RWPE2 (cell line): ENCODE measurements at places on chromosomes 7 and 10.

- no peaks in the 10 kb centered on the region for H3K36me3 ChIP-seq
- no peak for DNase-seq
- no peak overlapping the region for H3K4me3 ChIP-seq
- H3K27ac ChIP-seq, result no peak overlapping the region
- H3K4me1 ChIP-seq, result no peaks in the 10 kb centered on the region
- no peaks in the 10 kb centered on the region for H3K27me3 ChIP-seq
These were observed 33.2 kb upstream of the PPP1R9A start for GRCh38 chr7:94874036-94874785.

DNA sequence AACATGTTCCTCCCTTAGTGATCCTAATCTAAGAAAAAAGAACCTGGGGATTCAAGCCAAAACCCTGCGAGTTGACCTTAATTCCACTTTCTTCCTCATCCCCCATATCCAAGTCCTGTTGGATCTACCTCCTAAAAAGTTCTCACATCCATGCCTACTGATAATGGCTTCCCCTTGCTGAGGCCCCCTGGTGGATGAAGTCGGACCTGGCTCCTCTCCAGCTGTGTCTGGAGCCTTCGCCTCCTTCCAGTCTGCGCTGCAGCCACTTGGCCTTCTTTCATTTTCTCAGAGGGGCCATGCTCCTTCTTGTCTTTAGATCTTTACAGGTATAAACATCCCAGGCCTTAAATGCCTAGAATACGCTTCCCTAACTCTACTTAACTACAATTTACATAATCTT is 8.1 kb downstream of the PDE1C start:
- no peak overlapping the region for H3K4me3 ChIP-seq
- H3K4me1 ChIP-seq, result no peaks in the 10 kb centered on the region
- DNase-seq, result no peak
- H3K27me3 ChIP-seq, result no peaks in the 10 kb centered on the region

DNA sequence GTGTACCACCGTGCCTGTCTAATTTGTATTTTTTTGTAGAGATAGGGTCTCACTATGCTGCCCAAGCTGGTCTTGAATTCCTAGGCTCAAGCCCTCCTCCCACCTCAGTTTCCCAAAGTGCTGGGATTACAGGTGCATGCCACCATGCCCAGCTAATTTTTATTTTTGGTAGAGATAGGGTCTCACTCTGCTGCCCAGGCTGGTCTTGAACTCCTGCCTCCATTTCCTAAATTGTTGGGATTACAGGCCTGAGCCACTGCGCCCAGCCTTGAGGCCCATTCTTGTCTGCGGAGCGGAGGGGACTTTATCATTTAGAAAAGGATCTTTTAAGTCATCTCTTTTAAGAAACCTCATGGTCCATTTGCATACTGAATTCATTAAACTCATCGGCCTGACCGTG is 221.4 kb upstream of the SH2B2 start:
- H3K27ac ChIP-seq, result peak overlapping the region; percentile 87
- H3K4me3 ChIP-seq, result no peak overlapping the region
- H3K36me3 ChIP-seq, result no peaks in the 10 kb centered on the region
- DNase-seq, result no peak
- peaks cover 22% of the 10 kb centered on the region for H3K4me1 ChIP-seq
- H3K27me3 ChIP-seq, result no peaks in the 10 kb centered on the region

GRCh38 chr10:33423154-33423529 is 88.7 kb upstream of the NRP1 start:
- H3K27ac ChIP-seq, result no peak overlapping the region
- H3K4me3 ChIP-seq, result no peak overlapping the region
- DNase-seq, result no peak
- H3K36me3 ChIP-seq, result no peaks in the 10 kb centered on the region
- H3K4me1 ChIP-seq, result no peaks in the 10 kb centered on the region

GRCh38 chr10:49187950-49188761 is at the start of gene TMEM273:
Gene TMEM273 (minus strand): TSS chr10:49188391. CDS start chr10:49188336, 55 bp downstream.
- H3K4me1 ChIP-seq, result no peaks in the 10 kb centered on the region
- H3K4me3 ChIP-seq, result no peak within 1 kb of the TSS
- no peaks in the 10 kb centered on the region for H3K36me3 ChIP-seq
- H3K27me3 ChIP-seq, result peaks cover 6% of the 10 kb centered on the region
- no peak for DNase-seq
- H3K27ac ChIP-seq, result no peak within 1 kb of the TSS

DNA sequence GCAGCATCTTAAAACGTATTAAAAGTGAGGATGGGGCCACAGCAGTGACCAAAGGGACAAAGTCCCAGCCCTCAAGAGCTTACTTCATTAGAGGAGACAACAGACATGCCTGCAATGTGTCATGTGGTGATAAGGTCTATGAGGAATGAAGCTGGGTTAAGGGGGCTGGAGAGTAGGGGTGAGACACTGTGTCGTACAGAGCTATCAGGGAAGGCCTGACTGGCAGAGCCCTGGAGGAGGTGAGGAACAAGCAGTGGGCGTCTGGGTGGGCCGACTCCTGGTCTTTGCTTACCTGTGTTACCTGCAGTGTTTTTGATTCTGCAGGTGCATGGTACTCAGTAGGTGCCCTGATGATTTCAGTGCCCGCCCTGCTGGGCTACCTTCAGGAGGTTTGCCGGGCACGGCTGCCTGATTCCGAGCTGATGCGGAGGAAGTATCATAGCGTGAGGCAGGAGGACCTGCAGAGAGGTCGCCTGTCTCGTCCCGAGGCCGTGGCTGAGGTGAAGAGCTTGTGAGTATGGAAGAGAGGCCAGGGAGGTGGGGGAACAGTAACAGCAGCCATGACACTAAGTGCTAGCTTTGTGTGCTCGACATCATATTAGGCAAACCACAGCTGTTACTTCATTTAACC is 7.6 kb downstream of the ZFYVE27 start:
- H3K36me3 ChIP-seq, result peaks cover 90% of the 10 kb centered on the region
- no peak overlapping the region for H3K27ac ChIP-seq
- H3K27me3 ChIP-seq, result no peaks in the 10 kb centered on the region
- no peaks in the 10 kb centered on the region for H3K4me1 ChIP-seq
- no peak overlapping the region for H3K4me3 ChIP-seq

DNA sequence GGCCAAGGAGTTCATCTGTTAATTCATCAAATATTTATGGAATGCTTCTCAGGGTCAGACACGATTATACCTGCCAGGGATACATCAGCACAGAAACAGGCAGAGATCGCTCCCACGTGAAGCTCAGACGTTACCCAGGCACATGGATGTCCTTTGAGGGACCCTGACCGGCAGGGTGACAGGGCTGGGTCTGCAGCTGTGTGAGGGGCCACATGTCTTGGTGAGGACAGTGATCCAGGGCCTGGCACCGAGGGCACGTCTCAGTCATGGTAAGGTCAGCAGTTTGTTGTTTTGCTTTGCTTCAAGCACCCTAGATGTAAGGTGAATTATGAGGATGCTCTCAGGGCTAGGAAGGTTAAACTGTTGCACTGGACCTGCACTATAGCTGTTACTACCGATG is 227.9 kb downstream of the WDR37 start:
- no peak overlapping the region for H3K27ac ChIP-seq
- H3K27me3 ChIP-seq, result no peaks in the 10 kb centered on the region
- H3K36me3 ChIP-seq, result no peaks in the 10 kb centered on the region
- no peak overlapping the region for H3K4me3 ChIP-seq
- H3K4me1 ChIP-seq, result peaks cover 2% of the 10 kb centered on the region
- DNase-seq, result no peak

DNA sequence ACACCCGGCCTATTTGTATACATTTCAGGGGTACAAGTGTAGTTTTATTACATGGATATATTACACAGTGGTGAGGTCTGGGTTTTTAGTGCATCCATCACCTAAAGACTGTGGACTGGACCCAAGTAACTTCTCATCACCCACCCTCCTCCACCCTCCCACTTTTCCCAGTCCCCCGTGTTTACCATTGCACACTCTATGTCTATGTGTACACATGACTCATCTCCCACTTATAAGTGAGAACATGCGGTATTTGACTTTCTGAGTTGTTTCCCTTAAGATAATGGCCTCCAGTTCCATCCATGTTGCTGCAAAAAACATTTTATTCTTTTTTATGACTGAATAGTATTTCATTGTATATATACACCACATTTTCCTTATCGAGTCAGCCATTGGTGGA is 98.9 kb upstream of the WAC start:
- H3K27ac ChIP-seq, result no peak overlapping the region
- no peak for DNase-seq
- H3K4me3 ChIP-seq, result no peak overlapping the region
- H3K36me3 ChIP-seq, result no peaks in the 10 kb centered on the region

- H3K27me3 ChIP-seq, result no peaks in the 10 kb centered on the region
- no peak overlapping the region for H3K4me3 ChIP-seq
- DNase-seq, result no peak
- no peak overlapping the region for H3K27ac ChIP-seq
- H3K4me1 ChIP-seq, result peaks cover 7% of the 10 kb centered on the region
These were observed 150.1 kb upstream of the TMEM72 start for GRCh38 chr10:44761076-44761475.

GRCh38 chr7:117009705-117010361 is 56.5 kb downstream of the ST7 start:
- H3K4me1 ChIP-seq, result peaks cover 7% of the 10 kb centered on the region
- no peaks in the 10 kb centered on the region; the same call in 1 of the 2 replicates for H3K36me3 ChIP-seq
- no peak overlapping the region for H3K27ac ChIP-seq
- H3K4me3 ChIP-seq, result no peak overlapping the region
- H3K27me3 ChIP-seq, result no peaks in the 10 kb centered on the region

DNA sequence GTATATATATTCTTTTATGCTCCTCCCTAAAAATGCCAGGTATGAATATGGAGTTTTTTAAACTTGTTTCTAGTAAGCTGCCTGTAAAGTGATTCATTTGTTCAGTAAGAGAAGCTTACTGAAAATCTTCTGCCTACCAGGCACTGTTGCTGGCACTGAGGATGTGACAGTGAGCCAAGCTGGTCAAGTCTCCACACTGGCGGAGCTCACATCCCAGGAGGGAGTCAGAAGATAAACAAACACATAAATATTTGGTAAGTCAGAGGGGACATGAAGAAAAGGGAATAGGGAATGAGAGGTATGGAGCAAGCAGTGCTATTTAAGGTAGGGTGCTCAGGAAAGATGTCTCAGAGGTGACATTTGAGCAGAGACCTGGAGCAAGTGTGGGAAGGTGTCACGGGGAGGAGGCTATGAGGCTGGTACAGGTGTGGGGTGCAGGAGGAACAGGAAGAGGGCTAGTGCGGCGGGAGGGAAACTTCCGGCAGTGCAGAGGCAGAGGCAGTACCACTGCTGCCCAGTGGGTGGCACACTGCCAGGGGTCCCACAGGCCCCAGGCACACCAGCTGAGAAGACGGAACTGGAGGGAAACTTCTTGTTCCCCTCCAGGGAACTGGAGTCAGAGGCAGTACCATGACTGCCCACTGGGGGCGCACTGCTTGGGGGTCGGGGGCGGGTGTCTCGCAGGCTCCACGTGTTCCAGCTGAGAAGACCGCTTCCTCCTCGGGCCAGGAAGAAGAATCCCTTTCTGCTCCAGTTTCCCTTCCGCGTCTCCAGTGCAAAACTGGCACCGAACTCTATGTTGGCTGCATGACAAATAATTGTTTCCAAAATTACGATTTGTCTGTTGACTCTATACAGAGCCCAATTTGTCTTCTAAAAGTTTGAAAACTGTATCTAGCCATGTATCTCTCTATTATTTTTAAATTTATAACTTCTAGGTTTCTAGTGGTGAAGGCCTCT is 161.0 kb downstream of the TEX36 start:
- no peaks in the 10 kb centered on the region for H3K36me3 ChIP-seq
- no peak overlapping the region for H3K27ac ChIP-seq
- H3K27me3 ChIP-seq, result peaks cover 4% of the 10 kb centered on the region
- no peak for DNase-seq
- no peak overlapping the region for H3K4me3 ChIP-seq

- no peak for DNase-seq
- no peaks in the 10 kb centered on the region for H3K4me1 ChIP-seq
- no peak overlapping the region for H3K27ac ChIP-seq
- no peaks in the 10 kb centered on the region for H3K36me3 ChIP-seq
- no peak overlapping the region for H3K4me3 ChIP-seq
- no peaks in the 10 kb centered on the region for H3K27me3 ChIP-seq
These were observed 10.9 kb downstream of the MACROH2A2 start for GRCh38 chr10:70063418-70064098.

DNA sequence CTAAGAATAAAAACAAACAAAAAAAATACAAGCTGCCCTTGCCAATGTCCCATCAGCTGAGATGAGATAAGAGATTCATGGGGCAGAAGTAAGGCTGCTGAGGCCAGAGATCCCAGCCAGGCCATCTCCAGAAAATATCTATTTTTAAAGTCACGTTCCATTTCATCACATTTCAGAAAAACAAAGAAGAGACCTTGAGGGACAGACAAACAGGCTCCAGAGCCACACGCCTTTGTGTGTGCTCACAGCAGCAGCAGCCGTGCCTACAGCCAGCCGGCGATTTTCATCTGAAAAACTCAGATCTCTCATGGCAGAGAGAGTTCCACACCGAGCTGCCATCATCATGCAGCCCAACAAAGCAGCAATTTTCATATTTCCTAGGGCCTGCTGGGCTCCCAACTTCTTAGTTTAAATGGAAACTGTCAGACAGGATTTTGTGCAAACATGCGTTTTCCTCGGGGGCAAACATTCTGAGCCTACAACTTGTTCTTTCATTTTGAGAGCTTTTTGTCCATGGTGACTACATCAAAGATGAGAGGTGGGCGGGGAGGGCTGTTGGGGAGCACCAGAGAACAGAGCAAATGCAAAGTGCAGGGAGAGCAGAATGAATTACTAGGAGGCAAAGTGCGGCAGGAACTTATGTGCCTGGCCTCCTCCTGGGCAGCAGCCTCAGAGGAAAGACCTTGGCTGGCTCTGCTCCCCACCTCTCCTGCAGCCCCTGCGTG is 38.8 kb downstream of the DLG5 start:
- peaks cover 4% of the 10 kb centered on the region for H3K36me3 ChIP-seq
- DNase-seq, result no peak
- H3K27ac ChIP-seq, result peak overlapping the region; percentile 37
- no peaks in the 10 kb centered on the region for H3K27me3 ChIP-seq
- H3K4me3 ChIP-seq, result no peak overlapping the region

- DNase-seq, result no peak
- no peaks in the 10 kb centered on the region for H3K36me3 ChIP-seq
- H3K4me3 ChIP-seq, result no peak overlapping the region
- H3K27me3 ChIP-seq, result no peaks in the 10 kb centered on the region
- no peak overlapping the region for H3K27ac ChIP-seq
These were observed 98.5 kb downstream of the POLR1F start for GRCh38 chr7:19610194-19610943.
